ENCODE measurements at places on chromosomes 2 and 18.

- DNase-seq = no peak
Measured at GRCh38 chr2:109452318-109453305, 161.2 kb downstream of the SEPTIN10 start.

- no peak for DNase-seq
Measured at GRCh38 chr2:20574930-20575329, 76.0 kb downstream of the HS1BP3 start.

GRCh38 chr18:69958422-69958821, 10.7 kb upstream of the CD226 start:
- no peak for DNase-seq

- DNase-seq = no peak
Measured at GRCh38 chr2:176683618-176684111, 414.4 kb downstream of the MTX2 start.

DNA sequence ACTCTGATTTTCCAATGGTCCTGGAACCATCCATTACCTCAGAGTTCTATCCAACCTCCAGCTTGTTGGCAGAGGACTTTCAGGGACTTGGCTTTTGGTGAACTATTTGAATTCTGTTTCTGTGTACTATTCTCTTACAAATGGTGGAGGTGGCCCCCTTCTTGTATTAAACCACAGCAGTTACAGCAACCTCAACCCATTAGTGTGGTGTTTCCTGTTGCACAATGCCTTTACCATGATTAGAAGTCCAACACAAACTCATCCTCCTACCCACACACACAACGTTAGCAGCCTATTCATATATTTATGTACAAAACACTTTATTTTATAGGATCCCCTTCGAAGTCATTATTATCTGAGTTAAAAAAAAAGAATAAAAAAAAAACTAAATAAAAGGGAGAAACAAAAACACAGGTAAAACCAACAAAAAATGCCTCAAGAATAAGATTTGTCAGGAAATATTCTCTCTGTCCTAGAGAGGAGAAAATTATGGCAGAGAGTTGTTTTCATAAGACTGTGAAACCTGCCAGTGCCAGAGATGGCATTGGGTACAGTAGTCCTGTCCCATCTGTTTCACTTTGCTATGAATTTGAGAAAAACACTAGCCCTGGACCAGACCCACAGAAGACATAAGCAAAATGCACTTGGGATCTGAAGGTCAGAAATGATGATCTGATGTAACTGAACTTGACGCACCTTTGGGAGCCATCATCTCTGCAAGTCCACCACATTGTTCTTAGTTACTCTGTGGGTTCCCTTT, 1896.0 kb upstream of the PIK3C3 start:
- no peak for DNase-seq
